Globus pallidus (tissue), 1 donor: ENCODE measurements at places on chromosomes 3 and 15.

DNA sequence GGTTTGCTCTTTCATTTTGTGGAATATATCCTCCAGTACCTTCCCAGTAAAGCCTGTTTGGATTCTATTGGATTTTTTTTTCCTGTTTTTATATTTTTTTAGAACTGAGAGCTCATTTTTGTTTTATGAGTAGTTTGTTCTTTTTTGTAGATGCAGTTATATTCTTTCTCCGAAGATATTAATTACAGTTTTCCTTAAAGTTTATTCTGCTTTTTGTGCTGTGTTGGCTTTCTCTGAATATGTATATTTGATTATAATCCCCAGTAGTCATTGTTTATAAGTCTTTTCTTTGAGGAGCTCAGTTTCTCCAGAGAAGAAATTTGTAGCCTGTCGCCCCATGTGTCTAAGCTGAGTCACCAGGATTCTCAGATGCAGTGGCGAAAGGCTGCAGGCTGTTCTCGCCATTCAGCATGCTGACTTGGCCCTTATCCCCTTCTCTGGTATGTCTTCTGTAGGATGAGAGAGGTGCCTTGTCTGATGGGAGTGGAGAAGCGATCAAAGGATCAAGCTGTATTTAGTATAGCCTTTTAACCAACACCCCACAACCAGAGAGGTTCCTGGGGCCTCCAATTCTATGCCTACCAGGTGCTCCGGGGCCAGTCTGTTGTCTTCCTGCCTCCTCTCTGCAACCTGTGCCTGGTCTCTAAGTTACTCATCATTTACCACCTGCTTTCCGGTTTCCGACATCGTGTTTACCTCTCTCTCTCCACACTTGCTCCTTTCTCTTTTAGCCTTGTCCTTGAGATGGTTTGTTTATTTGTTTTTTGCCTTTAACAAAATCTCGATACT is 31.7 kb upstream of the MFSD1 start:
- DNase-seq = no peak

GRCh38 chr3:179971280-179971679 is 65.5 kb downstream of the PEX5L start:
- peak; percentile 83 for DNase-seq

GRCh38 chr15:35928847-35929246 is 382.9 kb upstream of the DPH6 start:
- DNase-seq = no peak

- DNase-seq = no peak
Observed at GRCh38 chr15:64006642-64007041, 39.6 kb downstream of the DAPK2 start.

- no peak for DNase-seq
Observed at GRCh38 chr15:78855746-78856145, 16.9 kb upstream of the MORF4L1 start.

DNA sequence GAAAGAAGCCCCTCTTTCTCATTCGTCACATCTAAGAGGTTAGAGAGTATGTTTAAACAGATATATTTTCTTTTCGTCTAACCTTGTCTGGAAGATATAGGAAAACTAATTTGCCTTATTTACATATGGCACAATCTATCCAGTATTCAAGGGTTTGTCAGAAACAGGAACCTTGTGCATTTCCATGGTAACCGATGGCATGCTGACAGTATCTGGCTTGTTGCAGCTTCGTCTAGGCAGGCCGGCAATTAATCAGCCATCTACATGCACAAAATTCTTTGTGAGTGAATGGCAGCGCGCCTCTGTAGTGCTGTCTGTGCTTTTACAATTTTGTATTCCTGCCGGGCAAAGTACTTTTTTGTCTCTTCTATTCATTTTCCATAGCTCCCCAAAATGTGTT is 294.0 kb upstream of the SOX2 start:
- DNase-seq = peak; percentile 73

- peak; percentile 19 for DNase-seq
Observed at GRCh38 chr15:74307827-74308811, 59.3 kb downstream of the CYP11A1 start.

- DNase-seq = no peak
Observed at GRCh38 chr15:100131321-100132224, 210.2 kb downstream of the ADAMTS17 start.

DNA sequence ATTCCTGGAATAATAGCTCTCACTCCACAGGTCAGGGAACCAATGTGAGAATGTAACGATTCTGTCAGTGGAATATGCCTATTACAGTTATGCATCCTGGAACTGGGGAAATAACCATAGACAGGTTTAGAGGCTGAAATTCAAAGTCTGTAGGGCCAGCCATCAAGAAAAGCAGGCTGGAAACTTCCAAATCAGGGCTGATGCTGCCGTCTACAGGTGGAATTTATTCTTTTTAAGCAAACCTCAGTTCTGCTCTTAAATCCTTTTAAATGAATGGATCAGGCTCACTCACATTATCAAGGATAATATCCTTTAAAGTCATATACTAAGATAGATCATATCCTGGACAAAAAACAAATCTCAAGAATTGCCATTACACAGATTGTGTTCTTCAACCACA is 699.8 kb downstream of the NR2F2 start:
- DNase-seq = no peak

DNA sequence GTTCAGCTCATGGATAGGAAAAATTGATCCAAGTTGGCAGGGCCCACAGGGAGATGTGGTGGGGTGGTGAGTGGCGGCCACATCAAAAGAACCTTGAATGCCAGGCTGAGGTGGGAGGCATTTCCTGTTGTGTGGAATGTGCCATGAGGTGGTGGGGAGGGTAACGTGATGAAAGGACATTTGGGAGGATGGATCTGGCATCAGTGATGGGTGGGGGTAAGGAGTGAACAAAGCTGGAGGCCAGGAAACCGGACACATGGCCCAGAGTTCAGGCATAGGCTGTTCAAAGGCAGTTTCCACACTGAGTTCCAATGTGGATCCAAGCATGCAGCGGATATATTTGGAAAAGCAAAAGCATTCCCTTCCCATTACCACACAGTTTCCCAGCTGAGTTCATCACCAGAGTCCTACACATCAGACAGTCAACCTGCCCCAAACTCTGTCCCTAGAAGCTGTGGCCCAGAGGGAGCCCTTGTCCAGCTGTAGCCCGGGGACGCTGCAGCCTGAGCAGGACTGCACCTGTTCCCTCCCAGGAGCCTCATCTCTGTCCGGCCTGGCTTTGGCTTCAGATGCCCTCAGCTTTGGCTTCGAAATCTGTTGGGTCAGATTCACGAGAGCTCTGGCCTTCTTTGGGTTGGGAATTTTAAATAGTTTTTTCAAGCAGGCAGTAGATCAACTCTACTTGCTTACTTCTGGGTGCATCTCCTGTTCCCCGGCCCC is 37.8 kb upstream of the GOLGA6B start:
- DNase-seq = no peak

- peak; percentile 47 for DNase-seq
Observed at GRCh38 chr15:66698318-66698961, 3.6 kb upstream of the SMAD6 start.

DNA sequence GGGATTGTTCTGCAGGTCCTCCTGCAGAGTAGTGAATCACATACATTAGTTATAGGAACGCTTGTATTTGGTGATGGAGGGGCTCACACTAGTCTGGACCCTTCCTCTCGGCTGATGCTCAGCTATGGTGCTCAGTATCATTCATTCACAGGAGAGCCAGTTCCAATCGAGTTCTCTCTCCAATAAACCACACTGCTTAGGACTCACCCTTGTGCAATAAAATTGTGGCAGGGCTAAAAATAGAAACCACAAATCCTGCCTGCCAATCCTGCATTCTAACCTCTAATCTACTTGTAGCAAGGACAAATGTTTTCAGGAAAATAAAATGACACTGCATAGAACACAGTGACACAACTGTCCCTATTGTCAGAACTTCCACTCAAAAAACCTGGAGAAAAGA is 138.4 kb upstream of the TBL1XR1 start:
- DNase-seq = no peak

DNA sequence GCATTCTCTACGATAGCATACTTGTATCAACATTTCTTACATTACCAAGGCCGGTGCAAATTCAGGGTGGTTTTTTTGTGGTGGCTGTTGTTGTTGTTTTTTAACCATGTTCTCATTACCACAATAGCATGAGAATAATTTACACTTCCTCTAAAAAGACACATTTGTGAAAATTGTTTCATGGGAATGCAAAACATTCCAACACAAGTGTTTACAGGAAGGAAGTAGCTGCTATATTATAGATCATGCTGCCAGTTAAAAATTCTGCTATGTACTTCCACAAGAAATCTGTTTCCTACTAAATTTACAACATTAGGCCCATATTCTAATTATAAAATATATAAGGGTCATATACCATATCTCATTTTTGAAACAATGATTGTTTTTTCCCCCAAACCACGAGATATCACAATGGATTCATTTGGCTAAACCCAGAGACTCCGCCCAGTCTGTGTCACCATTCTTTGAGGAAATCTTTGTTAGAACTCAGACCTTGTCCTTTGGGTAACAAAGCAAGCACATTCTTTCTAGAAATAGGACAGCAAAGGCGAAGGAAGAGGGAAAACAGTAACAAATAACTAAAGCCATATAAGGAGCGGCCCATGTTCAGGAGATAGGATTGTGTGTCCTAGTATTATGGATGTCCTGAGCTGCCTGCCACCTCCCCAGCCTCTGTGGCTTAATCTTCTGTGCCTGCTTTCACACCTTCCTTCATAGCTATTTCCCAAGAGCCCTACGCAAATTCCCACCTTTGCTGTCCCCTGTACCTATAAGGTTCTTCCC is 60.1 kb downstream of the UACA start:
- no peak for DNase-seq

GRCh38 chr3:166195808-166196207 is 358.6 kb upstream of the BCHE start:
- DNase-seq = no peak

DNA sequence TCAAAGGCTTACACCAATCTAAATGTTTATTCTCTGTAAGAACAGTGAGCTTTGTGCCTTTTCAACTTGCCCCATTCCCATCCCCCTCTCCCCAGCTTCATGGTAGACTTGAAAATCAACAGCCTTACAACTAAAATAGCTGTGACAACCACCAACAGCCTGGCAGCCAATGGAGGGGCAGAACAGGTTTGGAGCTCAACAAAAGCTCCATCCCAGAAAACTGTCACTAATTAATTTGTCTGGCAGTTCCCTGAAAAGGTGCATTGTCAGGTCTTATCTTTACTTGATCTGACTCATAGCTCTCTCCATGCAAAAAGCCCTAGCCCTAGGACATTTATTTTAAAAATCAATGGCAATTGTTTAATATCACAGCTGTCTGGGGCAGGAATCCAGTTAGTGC is 22.6 kb downstream of the MTHFS start:
- no peak for DNase-seq

- no peak for DNase-seq
Observed at GRCh38 chr3:36373084-36373483, 7.2 kb upstream of the STAC start.

DNA sequence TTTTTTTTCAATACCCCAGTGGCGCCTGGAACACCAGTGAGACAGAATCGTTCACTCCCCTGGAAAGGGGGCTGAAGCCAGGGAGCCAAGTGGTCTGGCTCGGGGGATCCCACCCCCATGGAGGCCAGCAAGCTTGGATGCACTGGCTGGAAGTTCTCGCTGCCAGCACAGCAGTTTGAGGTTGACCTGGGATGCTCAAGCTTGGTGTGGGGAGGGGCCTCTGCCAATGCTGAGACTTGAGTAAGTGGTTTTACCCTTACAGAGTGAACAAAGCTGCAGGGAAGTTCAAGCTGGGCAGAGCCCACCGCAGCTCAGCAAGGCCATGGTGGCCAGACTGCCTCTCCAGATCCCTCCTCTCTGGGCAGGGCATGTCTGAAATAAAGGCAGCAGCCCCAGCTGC is 276.2 kb upstream of the CNTN6 start:
- no peak for DNase-seq

GRCh38 chr3:9903904-9904303 is 1.3 kb downstream of the IL17RE start:
- no peak for DNase-seq

- no peak for DNase-seq
Observed at GRCh38 chr3:179037351-179037750, 34.3 kb downstream of the ZMAT3 start.

DNA sequence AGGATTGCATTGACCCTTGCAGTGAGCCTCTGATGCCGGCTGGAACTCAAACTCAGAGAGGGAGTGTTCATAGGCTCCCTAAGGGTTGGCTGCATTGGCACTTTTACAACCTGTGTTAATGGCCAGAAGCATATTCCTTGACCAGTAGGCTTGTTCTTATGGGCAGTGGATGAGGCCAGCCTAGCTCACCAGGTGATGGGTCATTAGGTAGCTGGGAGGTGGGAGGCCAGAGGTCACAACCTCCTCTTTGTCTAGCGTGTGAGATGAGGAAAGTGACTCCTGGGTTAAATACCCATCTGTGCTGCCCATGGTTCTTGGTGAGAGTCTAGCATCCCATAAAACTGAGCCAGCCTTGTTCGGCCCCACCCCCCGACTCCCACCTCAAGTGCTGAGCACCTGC is 275.7 kb upstream of the CTNNB1 start:
- DNase-seq = no peak

- no peak for DNase-seq
Observed at GRCh38 chr15:88844749-88845386, 41.6 kb downstream of the ACAN start.

- no peak for DNase-seq
Observed at GRCh38 chr15:94480289-94480834, 249.0 kb downstream of the MCTP2 start.

DNA sequence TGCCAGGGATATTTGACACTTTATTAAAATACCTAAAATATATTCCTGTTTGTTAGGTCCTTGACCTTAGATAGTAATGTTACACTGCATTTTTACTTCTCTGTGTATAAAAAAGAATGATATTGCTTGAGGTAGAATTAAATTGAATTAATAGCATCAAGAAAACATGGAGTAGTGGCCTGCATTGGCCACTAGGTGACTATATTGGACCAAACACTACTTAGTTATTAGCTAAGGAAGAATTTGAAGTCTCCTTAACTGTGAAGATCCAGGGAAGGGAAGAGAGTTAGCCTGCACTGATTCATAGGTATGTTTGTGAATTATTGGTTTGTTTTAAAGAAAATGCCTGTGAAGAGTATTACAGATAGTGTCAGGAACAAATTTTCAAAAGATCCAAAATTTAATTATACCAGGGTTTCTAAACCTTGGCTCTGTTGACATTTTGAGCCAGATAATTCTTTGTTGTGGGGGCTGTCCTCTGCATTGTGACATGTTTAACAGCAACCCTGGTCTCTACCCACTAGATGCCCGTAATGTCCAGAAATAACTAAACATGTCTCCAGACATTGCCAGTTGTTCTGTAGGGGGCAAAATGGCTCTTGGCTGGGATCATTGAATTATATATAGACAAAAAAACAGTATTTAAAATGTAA is 103.6 kb upstream of the THSD4 start:
- DNase-seq = no peak

DNA sequence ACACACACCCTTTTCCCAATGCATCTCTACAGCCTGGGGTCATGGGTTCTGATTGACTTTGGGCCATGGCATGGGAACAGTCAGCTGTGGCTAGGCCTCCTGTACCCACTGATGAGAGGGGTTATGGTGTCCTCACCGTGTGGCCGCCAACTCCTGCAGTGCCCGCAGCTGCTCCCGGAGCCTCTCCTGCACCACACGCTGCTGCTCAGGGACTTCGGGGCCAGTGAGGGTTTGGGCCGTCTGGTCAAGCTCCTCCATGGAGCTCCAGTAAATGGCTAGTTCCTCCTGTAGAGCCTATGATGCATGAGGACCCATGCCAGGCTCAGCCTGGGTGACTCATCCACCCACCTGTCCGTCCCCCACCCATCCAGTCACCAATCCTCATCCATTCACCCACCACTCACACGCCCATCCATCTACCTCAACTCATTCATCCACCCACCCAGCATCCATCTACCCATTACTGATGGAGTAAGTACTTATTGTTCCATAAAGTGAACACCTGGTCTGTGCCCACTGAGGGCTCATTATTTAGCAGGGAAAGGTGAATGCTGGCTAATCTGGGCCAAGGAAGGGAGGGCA is 21.6 kb downstream of the SPTBN5 start:
- DNase-seq = no peak

- no peak for DNase-seq
Observed at GRCh38 chr15:66644000-66644787, 57.8 kb upstream of the SMAD6 start.
